ENCODE measurements at places on chromosomes 4 and X.
A peak's percentile ranks its signal among the peaks of the same experiment; 100 is the strongest.

- DNase-seq: no peak
Measured at GRCh38 chrX:123256378-123256777, 72.3 kb downstream of the GRIA3 start.

DNA sequence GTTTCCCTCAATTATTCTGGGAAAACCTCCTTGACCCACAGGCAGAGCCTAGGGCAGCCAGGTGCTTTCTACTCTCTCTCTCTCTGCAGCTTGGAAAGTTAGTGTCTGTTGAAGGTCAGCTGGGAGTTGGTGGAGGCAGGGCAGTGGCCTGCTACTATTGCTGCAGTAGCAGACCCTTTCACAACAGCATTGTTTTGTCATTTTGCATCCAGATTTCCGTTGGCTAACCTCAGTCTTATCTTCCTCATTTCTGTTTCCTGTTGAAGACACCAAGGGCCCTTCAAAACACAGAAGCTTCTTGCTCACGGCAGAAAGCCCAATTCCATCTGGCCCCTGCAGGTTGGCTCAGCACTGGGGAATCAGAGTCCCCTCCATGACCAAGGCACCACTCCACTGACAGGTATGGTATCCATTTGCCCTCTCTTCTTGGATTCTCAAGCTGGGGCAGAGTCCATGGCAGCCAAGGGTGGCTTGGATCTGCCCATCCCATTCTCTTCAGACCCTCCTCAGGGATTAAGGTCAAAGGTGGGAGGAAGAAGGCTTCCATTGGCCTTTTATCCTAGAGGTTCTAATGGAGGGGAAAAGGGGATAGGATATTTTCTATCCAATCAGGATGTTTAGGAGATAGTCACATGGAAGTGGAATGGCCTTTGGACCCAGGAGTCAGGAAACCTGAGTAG, 24.6 kb downstream of the VSIG4 start:
- DNase-seq: peak; percentile 84

- no peak for DNase-seq
Measured at GRCh38 chr4:8342651-8343261, 73.2 kb downstream of the HTRA3 start.

GRCh38 chrX:71636438-71637252, 18.3 kb upstream of the CXCR3 start:
- no peak for DNase-seq

- DNase-seq: peak; percentile 41
Measured at GRCh38 chrX:46687619-46688018, 71.3 kb downstream of the SLC9A7 start.

DNA sequence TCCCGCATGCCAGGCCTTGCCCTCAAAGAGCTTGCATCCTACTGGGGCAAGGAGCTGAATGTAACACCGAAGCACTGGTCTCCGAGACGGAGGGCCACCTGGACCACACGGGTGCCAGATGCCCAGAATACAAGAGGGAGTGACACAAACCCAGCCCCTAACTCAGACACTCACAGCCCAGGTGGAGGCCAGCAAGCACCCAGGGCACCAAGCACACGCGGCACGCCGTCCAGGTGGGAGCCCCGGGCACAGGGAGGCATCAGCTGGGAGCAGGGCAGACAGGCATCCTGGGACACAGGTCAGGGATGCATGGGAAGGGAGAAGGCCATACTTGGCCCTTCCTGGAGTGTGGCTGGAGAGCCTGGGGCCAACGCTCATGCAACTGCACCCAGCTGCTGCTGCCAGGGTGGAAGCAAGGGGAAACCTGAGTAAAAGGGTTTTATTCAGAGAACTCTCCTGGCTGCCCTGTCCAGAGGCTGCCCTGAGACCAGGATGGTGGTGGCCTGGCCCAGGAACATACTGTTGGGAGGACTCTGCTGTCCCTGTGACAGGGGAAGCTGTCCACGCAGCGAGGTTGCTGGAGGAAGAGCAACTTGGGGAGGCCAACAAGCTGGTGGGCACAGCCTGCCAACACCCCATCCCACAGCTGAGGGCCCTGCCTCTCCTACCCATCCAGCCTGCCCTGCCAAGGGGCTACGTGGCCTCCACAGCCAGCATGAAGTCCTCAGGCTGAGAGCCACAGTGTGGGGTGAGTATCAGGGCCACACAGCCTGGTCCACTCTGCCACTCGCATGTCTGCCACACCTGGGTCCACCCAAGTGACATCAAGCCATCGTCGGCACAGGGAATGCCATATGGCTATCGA, 22.2 kb upstream of the PPP2R2C start:
- no peak for DNase-seq

GRCh38 chrX:15310117-15310516, 5.3 kb downstream of the ASB11 start:
- no peak for DNase-seq

GRCh38 chrX:7145454-7145853, 2.1 kb upstream of the STS start:
- DNase-seq: peak; percentile 12

DNA sequence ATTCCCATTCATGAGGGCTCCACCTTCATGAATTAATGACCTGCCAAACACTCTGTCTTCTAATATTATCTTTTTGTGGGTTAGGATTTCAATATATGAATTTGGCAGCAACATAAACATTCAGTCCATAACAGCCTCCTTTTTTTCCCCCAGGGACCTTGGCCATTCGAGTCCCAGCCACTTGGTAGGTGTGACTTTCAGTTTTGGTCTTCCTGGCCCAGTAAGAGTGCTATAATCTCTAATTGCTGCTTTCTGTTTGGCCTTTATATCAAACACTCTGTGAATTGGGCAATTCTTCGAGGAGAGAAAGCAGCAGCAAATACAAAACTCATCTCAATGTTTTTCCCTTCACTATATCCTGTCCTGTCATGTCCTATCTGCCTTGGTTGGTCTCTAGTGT, 12.4 kb upstream of the RADX start:
- DNase-seq: no peak
